NCI-H1694 (cell line): ENCODE measurements at places on chromosomes 2 and 18.

DNA sequence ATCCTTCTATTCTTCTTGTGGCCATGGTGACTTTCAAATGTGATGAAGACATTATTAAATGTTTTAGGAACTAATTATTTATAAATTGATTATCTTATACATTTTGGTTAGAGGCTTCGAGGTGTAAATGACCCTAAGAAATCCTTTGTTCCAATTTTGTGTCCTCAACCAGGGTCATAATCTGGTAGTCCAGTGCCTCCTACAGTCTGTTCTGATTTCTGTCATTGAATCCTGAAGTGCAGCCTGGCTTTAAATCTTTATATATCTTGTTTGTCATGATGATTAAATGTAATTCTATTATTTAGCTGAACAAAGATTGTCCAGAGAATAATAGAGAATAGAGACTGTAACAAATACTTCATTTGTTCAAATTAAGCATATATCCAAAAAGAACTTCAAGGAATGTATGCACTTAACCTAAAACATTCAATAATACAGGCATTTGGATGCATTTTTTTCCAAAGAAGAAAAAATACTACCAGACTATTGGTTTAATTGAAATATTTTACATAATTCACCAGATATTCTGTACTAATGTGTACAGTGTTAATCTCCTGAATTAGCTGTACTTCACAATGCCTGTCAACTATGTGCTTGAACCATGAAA is 89.8 kb downstream of the PRPF40A start:
- peak; percentile 46 for DNase-seq

DNA sequence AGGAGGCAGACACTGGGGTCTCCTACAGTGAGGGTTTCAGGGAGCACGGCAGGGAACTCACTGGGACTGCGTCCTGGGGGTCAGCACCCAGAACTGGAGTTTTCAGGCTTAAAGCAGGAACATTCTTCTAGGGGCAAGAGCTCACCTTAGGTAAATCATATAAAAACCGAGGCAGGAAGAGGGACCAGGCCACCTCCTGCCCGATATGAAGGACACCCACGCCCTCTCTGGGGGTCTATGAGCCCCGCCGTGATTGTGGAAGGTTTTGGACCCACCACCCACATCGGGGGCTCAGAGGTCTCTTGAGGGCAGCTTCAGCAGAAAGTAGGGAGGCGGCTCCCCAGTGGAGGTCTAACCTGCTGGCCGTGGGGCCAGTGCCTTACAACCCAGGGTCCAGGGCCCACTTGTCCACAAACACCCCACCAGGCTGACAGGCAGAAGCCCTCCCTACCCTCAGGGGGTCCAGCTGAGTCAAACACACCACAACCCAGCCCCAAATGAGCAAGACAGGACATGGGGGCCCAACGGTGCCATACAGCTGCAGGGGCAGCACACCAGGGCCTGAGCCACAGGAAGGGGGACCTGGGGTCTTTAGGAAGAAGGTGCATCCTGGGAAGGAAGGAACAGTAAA is 25.3 kb downstream of the CROCC2 start:
- DNase-seq, result no peak

- no peak for DNase-seq
Observed at GRCh38 chr2:224957540-224958461, 84.5 kb downstream of the DOCK10 start.

GRCh38 chr2:99695130-99695943 is 205.5 kb upstream of the REV1 start:
- DNase-seq, result no peak

DNA sequence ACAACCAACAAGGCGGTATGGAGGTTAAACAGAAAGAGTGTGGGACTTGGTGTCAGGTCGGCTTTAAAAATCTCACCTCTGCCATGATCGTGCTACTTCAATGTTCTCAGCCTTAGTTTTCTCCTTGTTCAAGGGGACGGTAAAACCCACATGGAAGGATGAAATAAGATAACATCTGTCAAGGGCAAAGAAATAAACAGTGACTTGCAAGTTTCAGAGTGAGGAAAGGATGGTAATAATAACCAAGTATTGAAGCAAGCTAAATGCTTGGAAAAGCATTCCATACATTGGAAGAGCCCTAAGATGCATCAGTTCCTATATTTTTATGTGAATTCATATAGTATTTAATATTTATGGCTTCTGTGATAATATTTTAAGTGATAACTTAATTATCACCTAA is 29.8 kb upstream of the LMAN1 start:
- no peak for DNase-seq

- no peak for DNase-seq
Observed at GRCh38 chr2:27422958-27423357, 5.5 kb upstream of the NRBP1 start.

DNA sequence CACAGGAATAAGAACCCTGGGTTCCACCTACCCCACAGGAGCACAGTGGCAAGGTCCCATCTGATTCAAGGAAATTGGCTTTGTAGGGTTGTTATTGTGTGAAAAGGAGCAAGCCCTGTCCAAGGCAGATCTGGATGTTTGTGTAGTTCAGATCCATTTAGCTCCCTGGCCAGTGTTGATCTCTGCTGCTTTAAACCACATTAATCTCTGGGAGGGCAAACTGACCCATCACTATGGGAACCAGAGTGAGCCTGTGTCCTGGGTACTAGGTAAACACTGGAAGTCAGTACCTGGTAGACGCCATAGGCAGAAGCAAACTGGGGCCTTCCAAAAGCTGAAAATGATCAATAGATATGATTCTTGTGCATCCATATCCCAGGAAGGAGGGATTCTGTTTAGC is 271.5 kb upstream of the EPAS1 start:
- DNase-seq, result no peak

DNA sequence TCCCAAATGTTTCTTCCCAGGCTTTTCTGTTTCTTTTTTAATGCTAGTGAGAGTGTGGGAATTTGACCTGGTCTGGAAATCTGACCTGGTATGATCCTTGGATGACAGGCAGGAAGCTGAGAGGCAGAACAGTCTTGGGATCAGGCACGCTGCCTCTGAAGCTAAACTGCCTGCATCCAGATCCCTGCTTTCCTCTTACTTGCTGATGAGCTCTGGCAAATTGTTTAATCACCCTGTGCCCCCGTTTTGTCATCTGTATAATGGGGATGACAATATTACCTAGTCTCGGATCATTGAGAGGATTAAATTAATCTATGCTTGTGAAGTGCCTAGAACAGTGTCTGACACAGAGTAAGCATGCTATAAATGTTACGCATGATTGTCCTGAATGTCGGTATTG is 3.3 kb downstream of the KLHL23 start:
- no peak for DNase-seq

DNA sequence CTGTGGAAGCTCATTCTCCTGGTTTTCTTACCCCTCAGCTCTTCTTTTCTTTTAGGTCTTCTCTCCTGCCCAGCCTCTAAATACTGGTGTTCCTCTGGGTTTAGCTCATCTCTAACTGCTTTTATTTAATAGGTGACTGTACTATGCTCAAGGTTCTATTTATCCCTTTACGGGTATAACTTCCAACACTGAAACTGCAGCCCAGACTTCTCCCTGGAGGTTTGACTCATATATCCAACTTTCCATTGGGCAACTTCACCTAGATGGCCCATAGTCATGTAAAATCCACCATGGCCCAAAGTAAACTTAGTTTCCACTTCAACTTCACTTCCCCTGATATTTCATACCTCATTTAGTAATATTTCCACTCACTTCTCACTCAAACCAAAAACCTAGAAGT is 273.1 kb downstream of the PLCL1 start:
- no peak for DNase-seq

DNA sequence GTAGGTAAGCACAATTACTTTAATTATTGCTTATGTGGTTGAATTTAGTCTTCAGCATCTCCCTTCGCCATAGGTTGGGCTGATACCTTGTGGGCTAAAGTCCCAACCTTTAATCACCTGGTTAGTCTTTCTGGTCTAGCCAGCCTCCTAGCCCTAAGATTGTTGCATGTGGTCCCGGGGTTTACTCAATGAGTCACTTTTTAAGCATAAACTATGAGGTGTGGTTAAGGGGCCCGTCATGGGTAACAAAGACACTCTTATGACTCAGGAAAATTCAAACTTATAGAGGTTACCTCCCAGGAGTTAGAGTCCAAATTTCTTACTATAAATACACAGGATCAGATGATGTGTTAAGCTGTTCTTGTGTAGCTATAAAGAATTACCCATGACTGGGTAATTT is 841.6 kb downstream of the TRIB2 start:
- DNase-seq, result no peak

GRCh38 chr2:224983712-224984554 is 58.3 kb downstream of the DOCK10 start:
- DNase-seq, result no peak

GRCh38 chr2:171436307-171436706 is 2.3 kb downstream of the DCAF17 start:
- DNase-seq, result no peak

- no peak for DNase-seq
Observed at GRCh38 chr2:86147793-86148192, 41.8 kb downstream of the PTCD3 start.

DNA sequence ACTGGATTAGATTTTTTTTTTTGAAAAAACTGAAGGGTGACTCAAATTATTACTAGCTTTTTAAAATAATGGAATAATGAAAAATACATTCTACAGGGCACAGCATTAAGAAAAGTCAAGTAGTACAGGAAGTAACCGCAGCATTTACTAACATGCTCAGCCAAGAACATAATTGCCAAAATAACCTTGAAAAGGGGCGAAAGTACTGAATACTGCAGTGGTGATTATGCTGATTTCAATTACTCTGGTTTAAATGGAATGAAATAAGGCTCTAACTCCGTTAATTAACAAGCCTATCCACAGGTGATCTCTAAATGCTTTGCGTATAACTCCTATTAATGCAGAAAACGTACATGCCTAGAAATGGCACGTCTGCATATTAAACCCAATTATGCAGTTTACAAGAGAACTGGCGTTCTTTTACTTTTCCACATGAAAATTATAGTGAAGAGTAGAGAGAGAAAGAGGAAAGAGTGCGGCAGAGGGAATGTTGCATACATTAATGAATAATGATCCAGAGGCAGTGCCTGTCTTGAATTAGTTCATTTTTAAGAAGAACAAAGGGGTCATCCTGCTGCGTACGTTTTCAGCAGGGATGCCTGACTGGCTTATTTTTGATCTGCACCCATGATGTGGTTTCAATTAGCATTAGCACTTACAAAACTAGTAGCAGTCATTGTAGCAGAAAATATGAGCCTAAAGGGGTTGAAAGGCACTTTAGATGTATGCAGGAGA is 612.4 kb downstream of the NYAP2 start:
- DNase-seq, result no peak

GRCh38 chr18:28846958-28847357 is 670.0 kb upstream of the CDH2 start:
- DNase-seq, result no peak

GRCh38 chr2:8525582-8526402 is 156.1 kb upstream of the ID2 start:
- no peak for DNase-seq

- no peak for DNase-seq
Observed at GRCh38 chr2:86485103-86485502, 43.9 kb downstream of the KDM3A start.

DNA sequence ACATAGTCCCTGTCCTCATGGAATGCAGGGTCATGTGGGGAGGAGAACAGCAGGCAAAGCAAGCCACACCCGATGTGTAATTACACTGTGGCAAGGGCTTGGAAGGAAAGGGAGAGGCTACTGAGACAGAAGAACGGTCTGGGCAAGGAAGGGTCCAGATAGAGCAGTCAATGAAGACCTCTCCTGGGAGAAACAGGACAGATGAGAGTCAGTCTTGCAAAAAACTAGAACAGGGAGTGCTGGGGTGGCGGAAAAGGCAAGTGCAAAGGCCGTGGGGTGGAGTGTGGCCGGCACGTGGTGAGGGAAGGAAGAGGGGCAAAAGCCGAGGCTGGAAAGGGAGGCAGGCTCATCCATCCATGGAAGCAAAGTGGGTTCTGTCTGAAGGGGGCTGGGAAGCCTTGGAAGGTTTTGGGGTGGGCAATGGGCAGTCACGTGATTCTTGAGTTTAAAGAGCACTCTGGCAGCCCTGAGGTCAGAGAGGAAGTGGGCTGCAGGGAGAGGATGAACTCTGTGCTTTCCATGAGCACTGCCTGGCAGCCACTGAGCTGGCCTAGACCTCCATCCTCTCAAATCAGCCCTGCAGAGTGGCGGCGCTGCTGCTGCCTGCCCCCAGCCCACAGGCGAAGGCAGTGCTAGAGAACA is 182.2 kb downstream of the INHBB start:
- DNase-seq, result no peak

DNA sequence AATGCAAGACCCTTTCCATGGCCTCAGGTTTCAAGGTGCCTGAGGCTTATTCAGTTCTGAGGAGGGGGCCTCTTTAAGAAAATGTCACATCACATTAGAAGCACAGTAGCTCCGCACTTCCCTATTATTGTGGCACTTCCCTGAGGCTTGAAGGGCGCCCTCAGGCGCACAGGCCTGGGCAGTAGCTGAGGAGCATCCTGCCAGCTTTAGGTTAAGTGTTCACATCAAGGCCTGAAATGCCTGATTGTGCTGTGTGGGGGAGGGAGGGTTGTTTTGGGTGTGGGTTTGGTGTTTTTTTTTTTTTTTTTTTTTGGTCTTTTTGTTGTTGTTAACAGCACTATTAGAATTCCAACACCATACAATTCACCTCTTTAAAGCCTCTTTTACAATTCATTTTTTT is 107.9 kb downstream of the CABLES1 start:
- no peak for DNase-seq

- DNase-seq, result no peak
Observed at GRCh38 chr2:120330946-120331822, 14.8 kb upstream of the INHBB start.

- no peak for DNase-seq
Observed at GRCh38 chr2:27667446-27667845, 3.8 kb downstream of the SLC4A1AP start.

- DNase-seq, result no peak
Observed at GRCh38 chr18:9946831-9947230, 33.0 kb downstream of the VAPA start.

- DNase-seq, result no peak
Observed at GRCh38 chr18:79625195-79625923, 54.2 kb upstream of the CTDP1 start.

GRCh38 chr18:73981796-73982195 is 165.8 kb downstream of the FBXO15 start:
- DNase-seq, result no peak

GRCh38 chr2:185807351-185807750 is 68.7 kb downstream of the FSIP2 start:
- DNase-seq, result no peak

- DNase-seq, result no peak
Observed at GRCh38 chr2:64663402-64663801, 9.7 kb upstream of the SERTAD2 start.

GRCh38 chr2:143229411-143229810 is 100.2 kb downstream of the ARHGAP15 start:
- no peak for DNase-seq

DNA sequence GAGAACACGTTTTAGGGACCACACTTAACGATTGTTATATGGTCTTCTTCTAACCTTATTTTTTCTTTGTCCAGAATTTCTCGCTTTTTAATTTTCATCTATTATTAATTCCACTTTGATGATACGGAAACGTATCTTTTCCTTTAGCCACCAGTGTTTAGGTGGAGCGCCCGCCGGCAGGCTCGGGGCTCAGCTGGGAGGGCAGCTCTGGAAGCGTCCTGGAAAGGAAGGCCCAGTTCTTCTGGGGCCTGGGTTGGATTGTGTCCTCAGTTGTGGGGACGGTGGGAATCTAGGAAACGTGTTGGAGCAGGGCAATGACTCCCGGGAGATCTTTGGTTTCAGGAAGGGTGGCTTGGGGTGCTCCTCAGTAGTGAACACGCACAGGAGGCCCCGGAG is 19.4 kb upstream of the SOX11 start:
- no peak for DNase-seq
